Mucosa of descending colon (tissue), 3 donors: ENCODE measurements at places on chromosomes 13 and 19. TPM values are rescaled to one million over a fixed set of nuclear protein-coding genes. Genes with fewer than 3 reads are reported as not detected.
A peak's percentile ranks its signal among the peaks of the same experiment; 100 is the strongest.

GRCh38 chr13:21637296-21637695 lies 33.3 kb upstream of the MICU2 start:
- peak; percentile 82 for DNase-seq

The SCEL gene
- total RNA-seq = 1.9 TPM

GRCh38 chr19:12090807-12091206 lies 26.3 kb downstream of the ZNF844 start:
- no peak for DNase-seq

- DNase-seq = no peak
These were observed 4.8 kb downstream of the MEGF8 start for GRCh38 chr19:42330241-42330711.

GRCh38 chr13:56886398-56886797 lies 254.3 kb upstream of the PRR20A start:
- DNase-seq = no peak

The ZGLP1 gene
- total RNA-seq = 4.0 TPM

DNA sequence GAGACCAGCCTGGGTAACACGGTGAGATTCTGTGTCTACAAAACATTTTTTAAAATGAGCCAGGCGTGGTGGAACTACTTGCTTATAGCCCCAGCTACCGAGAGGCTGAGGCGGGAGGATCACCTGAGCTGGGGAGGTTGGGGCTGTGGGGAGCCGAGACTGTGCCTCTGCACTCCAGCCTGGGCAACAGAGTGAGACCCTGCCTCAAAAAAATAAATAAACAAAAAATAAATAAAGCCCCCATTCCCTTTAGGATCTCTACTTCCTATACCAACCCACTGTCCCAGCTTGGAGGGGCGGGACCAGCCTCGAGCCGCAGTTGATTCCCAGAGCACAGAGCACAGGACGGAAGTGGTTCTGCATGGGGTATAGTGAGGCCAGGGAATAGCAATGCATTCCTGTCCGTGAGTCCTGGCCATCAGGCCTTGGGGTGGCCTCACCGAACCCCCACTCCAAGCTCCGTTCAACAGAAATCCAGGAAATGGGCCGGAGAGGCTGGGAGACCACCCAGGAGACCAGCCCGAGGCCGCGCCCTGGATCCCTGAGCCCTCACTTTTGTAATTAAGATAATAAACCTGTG lies 4.9 kb upstream of the PTBP1 start:
- DNase-seq = no peak

DNA sequence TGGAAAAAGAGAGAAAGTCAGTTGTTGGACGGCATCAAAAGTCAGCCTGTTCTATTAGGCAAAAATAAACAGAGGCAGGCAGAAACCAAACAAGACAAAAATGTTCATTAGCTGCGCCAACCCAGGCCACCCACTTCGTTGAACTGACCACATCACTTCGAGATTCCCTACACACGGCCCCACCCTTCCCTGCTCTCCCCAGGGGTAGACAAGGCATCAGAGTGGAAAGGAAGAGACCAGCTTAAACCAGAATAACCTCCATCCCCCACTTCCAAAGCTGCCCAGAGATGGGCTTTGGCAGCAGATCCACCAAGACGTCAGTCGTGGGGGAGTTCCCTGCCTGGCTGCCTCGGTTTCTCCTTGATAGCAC lies 204.6 kb upstream of the TSHZ3 start:
- DNase-seq = peak; percentile 31

DNA sequence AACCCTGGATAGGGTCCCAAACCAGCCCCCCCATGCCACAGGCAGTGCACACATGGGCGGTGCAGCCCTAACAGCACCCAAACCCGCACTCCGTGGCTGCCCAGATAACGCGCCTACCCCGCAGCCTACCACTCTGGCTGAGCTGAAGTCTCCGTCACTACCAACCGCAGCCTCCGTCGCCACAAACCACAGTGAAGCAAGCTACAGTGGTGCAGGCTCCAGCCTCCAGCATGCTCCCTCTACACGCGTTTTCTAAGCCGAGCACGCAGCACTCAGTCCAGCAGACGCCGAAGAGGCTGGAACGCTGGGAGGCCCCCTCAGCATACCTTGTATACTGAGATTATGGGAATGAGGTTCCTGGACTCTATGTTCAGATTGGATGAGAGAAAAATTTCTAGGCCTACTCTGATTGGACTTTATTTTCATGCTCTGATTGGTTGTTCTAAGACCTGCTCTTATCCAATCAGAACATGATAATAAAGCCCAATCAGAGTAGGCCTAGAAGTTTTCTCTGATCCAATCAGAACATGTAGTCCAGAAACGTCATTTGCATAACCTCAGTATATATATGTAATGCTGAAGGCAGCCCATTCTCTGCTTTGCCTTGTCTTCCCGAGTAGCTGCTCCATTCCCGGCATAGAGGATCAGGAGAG lies 56.7 kb upstream of the C1QTNF9B start:
- no peak for DNase-seq

GRCh38 chr13:36806102-36806501 lies 12.9 kb upstream of the RFXAP start:
- no peak for DNase-seq

DNA sequence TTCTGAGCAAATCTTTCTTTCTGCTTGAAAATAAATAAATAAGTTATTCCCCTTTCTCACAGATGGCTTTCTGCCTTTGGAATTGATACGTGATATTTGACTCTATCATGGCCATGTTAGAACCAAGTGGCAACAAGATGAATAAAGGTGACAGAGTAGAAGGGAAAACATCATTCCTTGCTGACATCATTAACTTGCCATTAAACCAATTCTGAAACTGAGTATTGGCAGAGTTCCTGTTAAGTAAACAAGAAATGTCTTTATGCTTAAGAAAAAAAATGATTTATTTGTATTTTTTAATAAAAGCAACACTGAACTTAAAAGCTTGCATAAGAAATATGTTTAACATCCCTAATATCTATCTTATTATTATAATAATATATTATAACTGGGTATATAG lies 828.1 kb downstream of the PCDH9 start:
- no peak for DNase-seq

The SOX1 gene
- total RNA-seq = not detected

- no peak for DNase-seq
These were observed 59.7 kb downstream of the DLEU7 start for GRCh38 chr13:50783717-50784290.

DNA sequence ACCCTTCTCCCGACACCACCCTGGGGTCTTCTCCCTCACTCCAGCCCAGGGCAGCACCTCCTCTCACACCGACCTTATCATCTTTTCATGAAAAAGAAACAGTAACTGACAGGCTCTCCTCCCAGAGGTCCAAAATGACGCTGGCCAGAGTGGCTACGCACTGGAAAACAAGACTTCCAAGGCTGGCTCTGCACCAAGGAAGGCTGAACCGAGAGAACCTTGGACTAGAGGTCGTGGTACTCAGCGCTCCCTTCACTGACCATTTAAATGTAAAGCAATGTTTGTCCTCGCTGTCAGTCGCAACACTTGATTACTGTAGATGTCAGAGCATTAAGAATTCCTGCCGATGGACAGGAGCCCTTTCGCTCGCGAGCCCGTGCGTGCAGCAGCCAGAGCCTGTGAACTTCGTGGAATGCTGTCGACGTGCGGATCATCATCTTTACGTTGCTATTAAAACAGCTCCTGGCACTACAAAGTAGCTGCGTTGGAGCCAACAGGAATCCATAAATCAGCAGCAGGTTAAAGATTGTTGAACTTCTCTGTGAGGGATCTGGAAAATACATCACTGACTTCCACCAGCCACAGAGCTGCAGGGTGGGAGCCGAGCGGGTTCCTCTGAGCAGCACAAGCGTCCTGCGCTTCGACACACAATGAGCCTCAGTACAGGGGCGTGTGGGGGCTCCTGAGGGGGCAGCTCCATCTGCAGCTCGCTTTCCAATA lies 125.5 kb upstream of the MCF2L start:
- no peak for DNase-seq

The KLK11 gene
- 0.38 TPM for total RNA-seq

DNA sequence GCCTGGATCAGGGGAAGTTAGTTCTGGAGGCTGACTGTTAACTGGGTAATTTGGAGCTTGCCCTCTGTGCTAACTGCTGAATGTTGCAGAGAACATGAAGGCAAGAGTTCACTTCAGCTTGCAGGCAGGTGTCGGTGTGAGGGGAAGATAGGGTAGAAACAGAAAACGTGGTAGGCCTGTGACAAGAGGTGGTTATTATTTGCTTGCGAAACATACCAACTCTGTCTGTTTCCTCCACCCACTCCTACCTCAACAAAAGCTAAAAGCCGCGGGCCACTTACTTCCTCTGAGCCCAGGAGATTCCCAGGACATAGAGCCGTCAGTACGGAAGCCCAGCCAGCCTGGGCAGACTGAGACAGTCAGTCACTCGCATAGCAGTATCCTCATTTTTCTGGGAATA lies 119.2 kb upstream of the ABCC4 start:
- DNase-seq = no peak

- DNase-seq = no peak
These were observed 15.3 kb downstream of the TTYH1 start for GRCh38 chr19:54430306-54431254.

- no peak for DNase-seq
These were observed 2165.2 kb downstream of the PCDH9 start for GRCh38 chr13:65064967-65065366.

- no peak for DNase-seq
These were observed 30.3 kb upstream of the CEACAM4 start for GRCh38 chr19:41657157-41657556.

The KIR2DL1 gene
- not detected for total RNA-seq

DNA sequence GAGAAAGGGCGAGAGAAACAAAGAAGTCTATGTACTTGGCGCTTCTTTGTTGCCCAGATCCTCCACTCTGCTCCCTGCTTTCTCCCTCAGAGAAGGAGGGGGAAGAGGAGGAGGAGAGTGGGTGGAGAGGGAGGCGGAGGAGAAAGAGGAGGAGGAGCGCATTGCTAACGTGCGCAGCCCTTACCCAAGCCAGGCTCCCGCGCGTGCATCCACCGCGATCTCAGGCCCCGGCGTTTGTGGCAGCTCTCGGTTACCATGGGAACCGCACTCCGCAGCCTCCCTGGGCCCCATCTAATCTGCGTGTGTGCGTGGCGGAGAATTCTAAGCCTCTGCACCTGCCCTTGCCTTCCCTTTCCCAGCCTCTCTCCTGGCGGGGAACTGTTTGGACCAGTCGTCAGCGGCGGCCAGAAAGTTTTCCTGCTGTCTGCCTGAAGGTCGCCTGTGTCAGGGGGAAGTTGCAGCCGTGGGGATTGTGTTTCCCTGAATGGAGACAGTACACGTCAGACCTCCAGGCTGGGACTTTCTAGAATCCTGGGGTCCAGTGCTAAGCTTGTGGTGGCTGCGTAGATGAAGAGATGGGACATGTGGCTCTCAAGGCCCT lies at the start of gene ERICH6B:
ERICH6B (minus strand) TSS at position 239 of the 601 bp plus-strand sequence. CDS start 18,734 bp downstream, outside the sequence.
- no peak for DNase-seq

The SHISA7 gene
- 0.35 TPM for total RNA-seq

The WDR62 gene
- 4.1 TPM for total RNA-seq

GRCh38 chr13:88107570-88107969 lies 436.4 kb downstream of the SLITRK5 start:
- no peak for DNase-seq

The ERCC2 gene
- total RNA-seq = 22.9 TPM

DNA sequence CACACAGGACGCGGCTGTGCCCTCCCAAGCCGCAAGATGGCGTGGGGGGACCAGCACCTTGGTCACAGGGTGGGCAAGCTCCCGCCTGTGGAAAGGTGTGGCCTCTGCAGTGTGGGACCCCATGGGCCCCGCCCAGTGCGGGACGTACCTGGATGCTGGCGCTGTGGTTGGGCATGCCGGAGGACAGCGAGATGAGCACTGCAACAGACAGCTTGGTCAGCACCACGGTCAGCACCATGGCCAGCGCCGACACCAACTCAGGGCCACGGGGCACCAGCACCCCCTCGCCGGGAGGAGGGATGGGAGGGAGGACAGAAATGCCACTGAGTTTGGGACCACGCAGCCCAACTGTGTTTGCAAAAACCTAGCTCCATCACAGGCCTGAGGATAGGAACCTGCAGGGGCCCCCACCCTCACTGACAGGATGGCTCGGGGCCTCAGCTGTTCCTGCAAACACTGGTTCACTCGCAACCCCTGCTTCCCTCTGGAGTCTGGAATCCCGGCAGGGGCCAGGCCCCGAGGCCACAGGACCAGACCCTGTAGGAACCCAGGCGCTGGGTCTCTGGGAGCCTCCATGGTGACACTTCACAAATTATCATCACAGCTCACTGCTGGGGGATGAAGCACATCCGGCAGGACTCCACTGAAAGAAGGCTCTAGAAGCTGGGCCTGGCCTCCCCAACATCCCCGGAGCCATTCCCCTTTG lies 27.1 kb downstream of the IZUMO4 start:
- peak; percentile 48 for DNase-seq

DNA sequence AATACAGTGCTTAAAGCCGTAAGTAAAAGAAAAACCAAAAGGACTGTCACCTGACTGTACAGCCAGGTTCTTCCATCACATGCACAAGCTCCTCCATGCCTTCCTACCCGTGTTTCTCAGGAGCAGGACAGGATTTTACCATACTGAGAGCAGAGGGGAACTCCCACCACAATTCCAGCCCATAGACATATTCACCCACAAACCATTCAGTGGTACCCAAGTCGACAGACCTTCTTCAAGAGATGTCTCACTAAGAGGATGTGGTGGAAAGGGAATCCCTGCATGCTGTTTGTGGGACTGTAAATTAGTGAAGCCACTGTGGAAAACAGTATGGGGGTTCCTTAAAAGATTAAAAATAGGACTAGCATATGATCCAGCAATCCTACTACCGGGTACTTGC lies 66.9 kb upstream of the DOCK9 start:
- no peak for DNase-seq

The PSG1 gene
- not detected for total RNA-seq
